Left kidney (tissue), 8 donors: ENCODE measurements at places on chromosomes 7 and 10.
A peak's percentile ranks its signal among the peaks of the same experiment; 100 is the strongest.

GRCh38 chr7:107201795-107202450, 33.1 kb downstream of the HBP1 start:
- peak; percentile 20 for DNase-seq

GRCh38 chr10:94194256-94194655, 168.5 kb downstream of the NOC3L start:
- no peak for DNase-seq

DNA sequence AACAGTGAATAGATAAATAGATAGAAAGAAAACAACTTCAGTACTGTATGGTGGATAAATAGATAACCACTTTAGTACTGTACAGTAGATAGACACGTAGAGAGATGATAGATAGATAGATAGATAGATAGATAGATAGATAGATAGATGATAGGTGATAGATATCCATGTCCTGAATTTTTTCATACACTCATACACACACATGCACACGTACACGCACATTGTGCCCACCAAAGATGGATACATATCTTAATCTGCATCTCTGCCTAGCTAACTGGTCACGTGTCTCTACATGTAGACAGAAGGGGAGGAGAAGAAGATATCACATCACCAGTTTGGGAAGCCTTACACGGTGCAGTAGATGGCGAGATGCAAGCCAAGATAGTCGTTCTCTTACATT, 99.2 kb downstream of the ARID5B start:
- DNase-seq = no peak

- no peak for DNase-seq
These were observed 17.9 kb upstream of the BAIAP2L1 start for GRCh38 chr7:98418636-98419315.

GRCh38 chr10:29249018-29249417, 39.9 kb upstream of the LYZL1 start:
- no peak for DNase-seq

- DNase-seq = no peak
These were observed 176.7 kb upstream of the PPP2R2D start for GRCh38 chr10:131724169-131724545.

- DNase-seq = no peak
These were observed 571.2 kb downstream of the PTPRN2 start for GRCh38 chr7:158016180-158017097.

- no peak for DNase-seq
These were observed 2.1 kb downstream of the ENTPD7 start for GRCh38 chr10:99661377-99661763.

DNA sequence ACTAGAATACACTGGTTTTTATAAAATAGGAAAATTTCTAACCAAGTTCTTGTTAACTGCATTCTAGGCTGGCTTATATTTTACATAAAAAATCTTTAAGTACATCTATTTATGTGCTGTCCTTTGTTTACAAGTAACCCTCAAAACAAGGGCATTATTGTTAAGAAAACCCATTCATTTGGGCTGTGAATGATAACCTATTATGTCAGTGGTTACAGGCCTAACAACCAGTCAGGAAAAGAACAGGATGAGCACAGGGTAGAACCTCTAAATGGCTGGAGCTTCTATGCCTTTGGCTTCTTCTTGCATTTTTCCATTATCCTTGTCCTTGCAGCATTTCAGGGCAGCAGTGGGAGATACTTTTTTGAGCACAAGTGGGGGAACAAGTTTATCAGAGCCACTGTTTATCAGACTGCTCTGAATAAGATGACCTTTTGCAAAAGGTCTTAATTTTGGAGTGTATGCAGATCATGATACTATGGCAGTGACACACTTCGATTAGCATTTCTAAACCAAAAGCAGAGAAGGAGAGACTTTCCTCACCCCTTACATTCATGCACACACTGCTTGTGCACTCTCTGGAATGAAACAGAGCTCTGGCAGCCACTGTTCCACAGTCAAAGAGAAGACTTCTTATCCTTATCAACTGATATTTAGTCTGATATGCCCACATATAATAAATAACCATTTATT, 10.9 kb downstream of the GPR37 start:
- DNase-seq = no peak

DNA sequence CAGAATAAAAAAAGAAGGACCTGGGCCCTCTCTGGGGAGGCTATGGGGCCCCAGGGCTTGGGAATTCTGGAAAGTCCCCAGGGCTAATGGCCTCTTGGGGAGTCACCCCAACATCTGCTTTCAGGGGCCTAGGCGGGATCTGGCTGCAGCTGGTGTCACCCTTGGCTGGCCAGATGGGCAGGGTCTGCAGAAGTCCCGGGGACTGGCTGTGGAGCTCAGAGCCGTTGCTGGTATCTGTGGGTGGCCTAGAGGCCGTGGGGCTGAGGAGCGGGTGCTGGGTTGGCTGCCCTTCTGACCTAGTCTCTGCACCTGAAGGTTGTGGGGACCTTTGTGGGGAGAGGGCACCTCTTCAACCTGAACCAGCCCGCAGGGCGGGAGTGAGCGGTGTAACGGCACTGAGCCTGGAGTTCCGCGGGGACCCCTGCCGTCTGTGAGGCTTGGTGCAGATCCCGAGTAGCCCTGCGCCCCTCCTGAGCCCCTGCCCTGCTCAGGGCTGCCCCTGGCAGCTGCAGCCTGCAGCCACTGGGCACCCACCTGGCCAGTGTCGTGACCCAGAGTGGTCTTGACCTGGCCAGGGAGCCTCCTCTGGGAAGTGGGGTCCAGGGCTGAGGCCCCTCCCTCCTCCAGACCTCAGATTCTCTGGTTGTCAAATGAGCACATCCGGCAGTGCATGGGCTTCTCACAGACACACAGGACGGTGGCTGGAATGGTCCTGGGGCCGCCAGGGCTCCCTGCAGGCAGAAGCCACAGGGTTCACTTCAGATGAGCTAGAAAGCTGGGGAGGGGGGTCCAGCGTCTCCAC, 51.5 kb downstream of the UNCX start:
- DNase-seq = no peak

GRCh38 chr7:151304856-151305255, 36.8 kb upstream of the NUB1 start:
- DNase-seq = peak; percentile 60

DNA sequence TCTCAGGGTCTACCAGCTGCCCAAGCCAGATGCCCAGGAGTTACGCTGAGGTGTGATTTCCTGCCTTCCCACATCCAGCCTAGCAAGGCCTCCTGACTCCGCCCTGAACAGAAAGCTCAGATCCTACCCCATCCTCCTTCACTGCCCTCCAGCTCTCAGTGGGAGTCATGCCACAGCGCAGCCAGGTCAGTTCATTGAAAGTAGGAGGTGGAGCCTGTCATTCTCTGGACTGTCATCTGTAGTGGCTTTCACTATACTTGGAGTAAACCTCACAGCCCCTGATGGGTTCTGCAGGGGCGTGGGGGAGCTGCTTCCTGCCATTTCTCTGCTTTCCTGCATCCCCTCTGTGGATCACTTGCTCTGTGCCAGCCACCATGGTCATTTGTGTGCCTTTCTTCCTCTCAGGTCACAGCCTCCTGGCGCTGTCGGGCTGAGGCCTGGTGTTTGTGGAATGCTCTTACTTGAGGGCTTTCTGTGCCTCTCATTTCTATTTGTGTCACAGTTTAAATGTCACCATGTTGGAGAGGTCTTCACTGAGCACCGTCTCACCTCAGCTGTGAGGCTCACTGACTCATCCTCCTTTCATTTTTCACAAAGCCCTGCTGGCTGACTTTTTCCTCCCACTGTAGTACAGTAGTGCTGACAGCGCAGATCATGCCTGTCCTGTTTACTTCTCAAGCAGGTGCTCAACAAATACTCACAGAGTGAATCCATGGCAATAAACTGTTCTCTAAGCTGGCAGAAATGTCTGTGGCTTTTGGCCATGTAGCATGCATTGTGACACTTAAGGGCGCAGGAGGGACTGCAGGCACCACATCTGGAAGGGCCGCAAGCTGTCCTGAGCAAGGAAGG, 61.0 kb upstream of the TMEM248 start:
- no peak for DNase-seq

GRCh38 chr10:127982601-127983000, 75.7 kb downstream of the PTPRE start:
- no peak for DNase-seq

DNA sequence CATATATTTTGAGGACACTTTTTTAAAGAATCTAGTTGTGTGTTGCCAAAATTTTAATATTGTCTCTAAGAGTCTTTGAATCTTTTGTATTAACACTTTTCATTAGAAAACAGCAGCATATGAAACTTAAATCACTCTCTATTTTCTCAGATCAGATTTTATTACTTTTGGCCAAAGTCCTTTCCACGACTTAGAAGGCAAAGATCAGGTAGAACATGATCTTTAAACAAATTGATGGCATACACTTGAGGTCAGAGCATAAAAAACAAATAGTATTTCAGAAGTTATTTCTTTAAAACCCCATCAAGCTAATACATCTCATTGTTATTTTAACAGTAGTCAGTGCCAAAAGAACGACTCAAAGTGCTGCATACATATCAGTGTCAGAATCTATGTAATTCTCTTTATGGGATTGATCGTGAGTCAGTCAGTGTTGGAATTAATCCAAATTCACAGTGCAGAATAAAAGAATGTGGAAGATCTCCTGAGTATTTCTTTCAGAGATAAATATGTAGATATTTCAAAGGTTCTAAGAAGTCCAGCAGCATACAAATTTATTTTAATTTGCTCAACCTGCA, 9.6 kb upstream of the AGMO start:
- no peak for DNase-seq

DNA sequence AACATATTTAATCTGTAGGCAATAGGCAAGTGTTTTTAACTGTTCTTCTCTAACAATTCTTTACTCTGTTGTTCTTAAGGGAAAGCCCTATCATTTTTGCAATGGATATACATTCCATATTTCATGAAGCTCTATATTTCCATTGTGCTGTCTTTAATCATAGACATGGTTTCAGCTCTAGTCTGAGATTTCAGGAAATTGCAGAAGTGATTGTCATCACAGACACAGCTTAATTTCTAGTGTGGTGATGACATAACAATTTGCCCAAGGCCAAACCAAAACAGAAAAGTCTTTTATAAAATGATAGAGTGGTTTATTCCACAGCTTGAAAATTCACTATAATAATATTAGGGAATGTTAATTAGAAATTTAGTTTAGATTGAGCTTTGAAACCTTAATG, 494.1 kb upstream of the SEMA3A start:
- no peak for DNase-seq
